ENCODE measurements at places on chromosomes 4 and X.

DNA sequence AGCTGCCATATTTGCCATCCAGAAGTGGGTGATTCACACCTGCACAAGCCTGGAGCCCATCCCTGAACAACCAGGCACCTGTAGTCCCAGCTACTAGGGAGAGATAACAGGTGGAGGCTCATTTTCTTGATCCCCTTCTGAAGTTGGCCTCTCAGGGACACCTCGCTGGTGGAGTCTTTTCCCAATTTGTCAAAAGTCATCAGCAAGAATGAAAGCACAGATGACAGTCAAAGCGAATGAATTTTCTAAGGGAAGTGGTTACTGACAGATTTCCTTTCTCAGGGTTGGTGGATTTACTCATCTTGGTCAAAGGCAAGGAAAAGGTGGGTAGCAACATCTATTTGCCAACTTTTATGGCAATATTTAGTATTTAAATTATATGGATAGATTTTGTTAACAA, 36.5 kb downstream of the FGFBP1 start:
- DNase-seq: no peak

GRCh38 chr4:188396037-188396436, 256.8 kb downstream of the TRIML1 start:
- no peak for DNase-seq

DNA sequence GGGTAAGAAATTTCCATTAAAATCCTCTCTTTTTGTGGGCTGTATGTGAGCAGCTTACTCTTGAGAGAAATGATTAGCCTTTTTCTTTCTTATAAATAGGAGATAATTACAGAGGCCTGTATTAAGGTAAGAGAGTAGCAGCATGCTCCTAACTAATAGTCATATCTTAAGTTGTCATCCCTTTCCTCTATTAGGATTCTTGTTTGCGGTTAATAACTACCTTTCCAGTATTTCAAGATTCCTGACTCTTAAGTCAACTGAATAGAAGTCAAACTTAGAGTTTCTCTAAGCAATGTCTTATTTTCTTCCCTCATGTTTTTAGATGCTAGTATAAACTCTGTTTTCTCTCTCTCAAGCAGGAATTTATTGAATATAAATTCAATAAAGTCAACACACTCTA, 139.9 kb upstream of the GPRIN3 start:
- DNase-seq: no peak

DNA sequence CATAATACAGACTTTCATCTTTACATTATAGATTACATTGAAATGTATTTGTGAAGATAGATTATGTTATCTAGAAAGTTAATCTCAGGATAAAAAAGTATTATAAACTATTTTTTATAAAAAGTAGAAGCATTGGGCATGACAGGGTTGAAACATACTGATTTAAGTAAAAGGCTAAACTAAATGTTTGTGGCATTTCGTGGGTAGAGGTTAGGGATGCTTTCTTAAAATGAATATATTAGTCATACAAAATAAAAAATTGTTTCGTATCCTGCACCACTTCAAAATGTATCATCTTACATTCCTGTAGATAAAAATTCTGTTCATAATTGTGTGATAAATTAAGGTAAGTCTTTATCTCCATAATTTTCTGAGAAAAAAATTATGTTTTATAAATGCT, 603.6 kb downstream of the SPRY1 start:
- no peak for DNase-seq

DNA sequence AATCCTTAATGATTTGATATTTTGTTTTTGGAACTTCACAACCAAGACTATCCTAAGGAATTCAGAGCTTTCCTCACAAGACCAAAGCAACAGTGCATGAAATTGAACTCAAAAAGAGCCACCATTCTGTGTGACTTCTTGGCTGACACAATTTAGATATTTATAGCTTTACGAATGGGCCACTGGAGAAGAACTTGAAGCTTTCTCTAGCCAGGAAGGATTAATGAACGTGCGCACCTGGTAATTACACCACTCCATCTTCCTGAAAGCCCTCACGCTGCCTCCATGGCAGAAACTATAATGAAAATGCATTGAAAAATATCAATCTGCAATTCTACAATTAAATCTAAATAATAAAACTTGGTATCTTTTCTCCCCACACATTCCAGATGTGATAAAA, 1057.8 kb downstream of the DMD start:
- no peak for DNase-seq
